Dermis blood vessel endothelial cell (primary cell): ENCODE measurements at places on chromosomes 1 and 21. TPM values are rescaled to one million over a fixed set of nuclear protein-coding genes. Genes with fewer than 3 reads are reported as not detected.

Gene TNFRSF18
- 1.0 TPM in 1 of 2 replicates, not detected in the other for total RNA-seq

Gene LINGO4
- total RNA-seq = not detected in 2 replicates

Gene GRHL3
- total RNA-seq = not detected in 2 replicates

Gene EFNA1
- 119 and 138 TPM in 2 replicates for total RNA-seq

Gene LRRC38
- total RNA-seq = 0.09 and 0.17 TPM in 2 replicates

Gene CDC42
- 483 and 772 TPM in 2 replicates for total RNA-seq

Gene PLPPR4
- total RNA-seq = 0.05 and 0.34 TPM in 2 replicates

Gene TIPRL
- 34.1 and 43.4 TPM in 2 replicates for total RNA-seq

Gene ETV3L
- total RNA-seq = not detected in 2 replicates
